ENCODE measurements at places on chromosomes 12 and 14. TPM values are rescaled to one million over a fixed set of nuclear protein-coding genes. Genes with fewer than 3 reads are reported as not detected.
A peak's percentile ranks its signal among the peaks of the same experiment; 100 is the strongest.

The CABP1 gene
- total RNA-seq = 0.10 TPM

The ARMH4 gene
- 0.07 TPM for total RNA-seq

The INHBC gene
- total RNA-seq = not detected

The OS9 gene
- total RNA-seq = 142 TPM

DNA sequence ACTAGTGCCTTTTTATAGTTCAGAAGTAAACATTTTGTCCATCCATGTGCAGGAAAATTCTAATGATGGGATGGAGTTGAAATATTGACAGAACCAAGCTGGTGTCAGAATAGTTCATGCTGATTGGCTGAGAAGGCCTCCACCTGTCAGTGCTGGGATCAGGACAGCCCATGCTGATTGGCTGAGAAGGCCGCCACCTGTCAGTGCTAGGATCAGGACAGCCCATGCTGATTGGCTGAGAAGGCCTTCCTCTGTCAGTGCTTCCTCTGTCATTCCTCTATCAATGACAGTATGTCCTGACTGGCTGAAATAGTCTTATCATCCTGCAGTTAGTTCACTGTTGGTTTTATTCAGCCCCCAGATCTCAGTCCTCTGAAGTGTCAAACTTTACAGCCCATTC lies 95.7 kb downstream of the PPP2R5C start:
- DNase-seq = no peak

DNA sequence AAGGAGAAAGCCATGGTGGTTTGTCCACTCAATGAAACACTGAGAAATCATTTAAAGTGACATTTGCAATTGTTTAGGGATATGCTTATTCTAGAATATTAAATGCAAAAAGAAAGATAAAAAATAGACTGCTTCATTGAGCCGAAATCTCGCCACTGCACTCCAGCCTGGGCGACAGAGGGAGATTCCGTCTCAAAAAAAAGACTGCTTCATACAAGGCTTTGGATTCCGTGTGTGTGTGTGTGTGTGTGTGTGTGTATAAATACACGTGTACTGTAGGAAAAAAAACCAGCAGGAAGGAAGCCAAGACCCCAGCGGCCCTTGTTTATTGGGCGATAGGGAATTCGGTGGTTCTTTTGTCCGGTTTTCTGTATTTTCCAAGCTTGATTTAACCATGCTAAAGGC lies 3.2 kb upstream of the ZNF839 start:
- peak; percentile 37 for DNase-seq

DNA sequence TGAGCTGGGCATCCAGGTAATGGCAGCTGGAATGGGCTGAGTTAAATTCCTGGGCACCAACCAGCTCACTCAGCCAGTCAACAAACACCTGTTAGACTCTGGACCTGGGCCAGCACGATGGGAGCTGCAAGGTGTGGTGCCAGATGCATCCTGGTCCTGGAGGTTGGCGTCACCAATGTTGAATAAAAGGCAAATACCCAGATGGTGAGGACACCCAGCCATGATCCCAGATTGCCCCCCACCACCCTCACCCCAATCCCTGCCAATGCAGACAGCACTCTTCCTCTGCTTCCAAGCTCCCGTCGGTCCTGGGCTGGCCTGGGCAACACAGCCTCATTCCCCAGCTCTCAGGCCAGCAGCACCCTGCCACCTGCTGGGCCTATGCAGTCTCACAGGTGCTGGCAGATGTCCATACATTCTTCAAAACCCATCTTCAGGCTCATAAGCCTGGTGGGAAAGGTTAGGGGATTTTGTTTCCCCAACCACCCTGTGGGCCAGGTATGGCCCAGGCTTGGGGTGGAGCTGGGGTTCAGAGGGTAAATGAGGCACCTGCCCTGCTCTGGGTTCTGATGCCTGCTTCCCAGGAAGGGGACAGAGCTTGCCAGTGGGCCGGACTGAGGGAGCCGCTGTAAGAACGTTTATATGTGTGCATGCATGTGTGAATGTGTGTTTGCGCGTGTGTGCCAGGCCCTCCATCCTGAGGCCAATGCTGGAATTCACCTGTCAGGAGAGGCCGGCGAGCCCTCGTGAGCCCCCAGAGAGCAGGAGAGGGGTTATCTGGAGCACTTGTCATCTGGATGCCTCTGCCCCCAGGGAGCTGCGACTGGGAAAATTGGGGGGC lies 58.0 kb downstream of the LGMN start:
- DNase-seq = no peak

DNA sequence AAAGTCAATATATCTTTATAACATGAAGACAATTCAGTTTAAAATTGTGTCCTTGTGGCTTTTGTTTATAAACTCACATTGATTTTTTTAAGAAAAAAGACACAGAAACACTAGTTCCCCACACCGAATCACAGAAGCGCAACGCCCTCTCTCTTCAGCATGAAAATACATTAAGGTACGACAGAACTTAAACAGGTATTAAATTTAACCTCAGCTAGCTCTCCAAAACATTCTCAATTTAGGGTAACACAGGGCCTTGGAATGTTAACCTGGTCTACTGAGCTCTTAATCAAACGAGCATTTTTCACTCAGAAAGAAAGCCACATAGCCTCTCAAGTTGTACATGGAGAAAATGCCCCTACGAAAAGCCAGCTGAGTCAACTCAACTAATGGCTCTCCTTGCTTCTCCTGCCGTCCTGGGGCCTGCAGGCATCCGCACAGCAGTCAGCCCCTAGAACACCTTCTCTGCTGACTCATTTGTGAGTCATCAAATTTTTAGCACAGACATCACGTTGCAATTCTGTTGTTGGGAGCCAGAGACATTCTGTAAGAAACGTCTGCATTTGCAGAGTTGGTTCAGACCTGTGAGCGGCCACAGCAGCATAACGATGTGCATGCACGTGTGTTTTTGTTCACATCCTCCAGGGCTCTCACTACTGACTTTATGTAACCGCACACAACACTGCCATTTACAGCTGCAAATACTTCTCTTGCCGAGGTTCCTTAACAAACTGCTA lies 141.6 kb downstream of the ITPR2 start:
- no peak for DNase-seq

DNA sequence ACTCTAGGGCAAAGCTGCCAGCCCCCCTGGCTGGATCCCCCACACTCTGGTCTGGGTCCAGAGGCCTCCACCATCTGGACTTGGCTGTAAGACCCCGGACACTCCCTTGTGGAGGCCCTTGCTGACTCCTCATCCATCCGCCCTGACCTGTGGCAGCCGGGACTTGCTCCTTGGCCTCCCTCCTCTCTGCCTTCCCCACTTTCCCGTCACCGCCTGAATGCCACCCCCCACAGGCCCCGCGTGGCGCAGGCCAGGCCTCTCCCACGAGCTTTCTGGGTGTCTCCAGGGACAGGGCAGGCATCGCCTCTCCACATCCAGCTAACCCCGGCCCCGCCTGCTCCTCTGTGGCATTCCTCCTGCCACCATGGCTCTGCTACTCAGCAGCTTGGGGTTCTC lies 14.1 kb downstream of the JAG2 start:
- DNase-seq = no peak

DNA sequence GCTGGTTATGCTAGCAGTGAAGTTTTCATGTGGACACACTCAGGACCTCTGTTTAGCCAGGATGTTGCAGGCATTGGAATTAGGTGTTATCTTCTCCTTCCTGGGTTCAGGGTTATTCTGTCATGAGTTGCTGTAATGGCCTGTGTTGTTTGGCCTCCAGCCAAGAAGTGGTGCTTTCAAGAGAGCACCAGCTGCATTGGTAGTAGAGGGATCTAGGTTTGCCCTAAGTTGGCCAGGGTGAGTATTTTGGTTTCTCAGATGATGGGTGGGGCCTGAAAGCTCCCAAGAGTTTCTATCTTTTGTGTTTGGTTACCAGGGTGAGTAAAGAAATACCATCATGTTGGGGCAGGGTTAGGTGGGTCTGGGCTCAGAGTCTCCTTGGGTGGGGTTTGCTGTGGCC lies 2.7 kb upstream of the GZMH start:
- DNase-seq = no peak

Data from activated CD4-positive, alpha-beta T cell treated with anti-CD3 and anti-CD28 coated beads, Interleukin-2, amount 10 ng/mL, durations not matched to agents 7 days and 5 days (primary cell).